ENCODE measurements at places on chromosomes 4 and X.

- DNase-seq: no peak
These were observed 586.5 kb upstream of the FTHL17 start for GRCh38 chrX:31658360-31658759.

- DNase-seq: no peak
These were observed at the start of gene MAGEE2 for GRCh38 chrX:75784680-75785491. TSS of gene MAGEE2 (minus strand) at chrX:75785254. CDS start at chrX:75785051, 203 bp downstream.

GRCh38 chr4:28744066-28744465, 1883.4 kb downstream of the STIM2 start:
- no peak for DNase-seq

DNA sequence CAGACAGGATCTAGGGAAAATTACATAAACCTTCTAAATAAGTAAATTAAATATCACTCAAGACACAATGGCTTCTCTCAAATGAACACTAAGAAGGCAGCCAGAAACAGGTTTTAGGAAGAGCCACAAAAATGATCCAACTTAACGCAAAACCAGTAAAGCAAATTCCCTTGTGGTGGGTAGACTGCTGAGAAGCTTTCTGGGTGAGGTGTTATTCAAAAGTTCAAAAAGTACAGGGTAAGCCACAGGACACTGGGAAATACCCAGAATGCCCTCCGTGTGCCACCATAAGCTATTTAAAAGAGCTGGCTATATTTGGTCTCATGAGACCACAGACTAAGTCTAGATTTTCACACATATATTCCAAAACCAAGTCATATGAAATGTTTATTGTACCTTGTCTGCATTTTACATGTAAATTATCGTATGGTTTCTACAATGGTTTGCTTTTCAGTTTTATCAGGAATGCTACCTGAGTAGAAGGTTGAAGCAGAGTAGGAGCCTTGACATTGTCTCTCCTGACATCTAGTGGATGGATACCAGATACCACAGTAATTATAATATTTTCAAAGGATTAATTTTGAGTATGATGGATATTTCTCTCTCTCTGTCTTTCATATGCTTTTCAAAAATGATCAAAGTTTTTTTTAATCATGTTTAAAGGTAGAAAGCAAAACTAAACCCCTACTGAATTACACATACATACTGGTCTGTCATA, 109.3 kb upstream of the KLHL13 start:
- no peak for DNase-seq

DNA sequence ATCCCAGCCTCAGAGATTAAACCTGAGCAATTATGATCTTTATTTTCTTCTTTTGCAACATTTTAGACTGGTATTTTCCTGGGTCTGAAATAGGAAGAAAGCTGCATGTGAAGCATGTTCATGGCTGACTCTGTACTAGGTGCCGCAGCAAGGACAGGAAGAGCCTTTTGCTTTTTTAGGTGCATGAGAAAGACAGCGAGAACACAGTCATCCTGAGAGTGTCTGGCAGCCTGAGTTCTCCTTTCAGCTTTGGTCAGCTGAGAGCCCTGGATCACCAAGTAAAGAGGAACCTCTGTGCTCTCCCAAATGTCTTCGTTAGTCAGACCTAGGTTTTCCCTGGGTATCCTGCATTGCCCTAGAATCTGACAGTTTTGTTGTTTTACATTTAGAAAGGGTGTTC, 29.8 kb downstream of the FAM149A start:
- no peak for DNase-seq

DNA sequence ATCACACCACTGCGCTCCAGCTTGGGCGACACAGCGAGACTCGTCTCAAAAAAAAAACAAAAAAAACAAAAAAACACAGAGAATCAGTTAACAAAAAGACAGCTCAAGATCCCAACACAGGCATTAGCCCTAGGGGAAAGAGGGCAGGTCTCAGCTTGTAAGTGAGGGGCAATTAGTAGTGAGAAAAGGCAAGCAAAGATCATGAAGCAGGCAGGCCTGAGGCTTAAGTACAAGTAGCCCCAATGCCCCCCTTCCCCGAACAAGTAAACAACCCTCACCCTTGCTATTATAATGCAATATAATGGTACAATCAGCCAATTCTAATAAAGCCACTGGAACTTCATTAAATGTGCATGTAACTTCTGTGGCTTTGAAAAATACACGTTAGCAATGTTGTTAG, 17.0 kb downstream of the ADGRA3 start:
- no peak for DNase-seq

- no peak for DNase-seq
These were observed 1083.5 kb downstream of the PCDH7 start for GRCh38 chr4:31803526-31804195.

- no peak for DNase-seq
These were observed 1017.5 kb upstream of the TENM3 start for GRCh38 chr4:181225616-181226261.

Data from NK-92 treated with Interleukin-12 subunit alpha and Interleukin-12 subunit beta, amount 100 ng/mL, for 24 hours (cell line).